CD4-positive, alpha-beta T cell treated with Interleukin-4 for 4 hours (primary cell): ENCODE measurements at places on chromosomes 2 and 18.
A peak's percentile ranks its signal among the peaks of the same experiment; 100 is the strongest.

DNA sequence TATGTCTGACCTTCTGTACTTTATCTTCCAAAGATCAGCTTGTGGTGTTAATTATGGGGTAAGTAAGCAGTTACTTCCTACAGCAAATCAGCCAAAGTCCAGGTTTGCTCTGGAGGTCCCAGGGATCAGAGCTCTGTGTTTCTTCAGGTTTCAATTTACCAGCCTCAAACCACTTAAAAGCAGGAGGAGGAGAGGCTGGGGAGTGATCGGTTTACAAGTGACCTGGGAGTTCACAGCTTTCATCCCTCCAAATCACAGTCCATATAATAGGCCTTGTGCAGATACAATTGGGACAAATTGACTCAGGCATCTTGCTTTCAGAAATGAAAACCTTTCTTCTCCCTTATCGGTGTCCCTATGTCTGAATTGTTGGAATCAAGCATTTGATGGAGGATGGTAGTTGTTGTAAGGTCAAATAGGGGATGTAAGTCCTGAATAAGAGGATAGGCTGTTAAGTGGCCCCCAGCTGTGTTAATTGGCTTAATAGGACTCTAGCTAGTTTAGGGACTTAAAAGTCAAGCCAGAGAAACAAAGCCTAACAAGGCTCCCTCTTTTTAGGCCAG, 188.0 kb upstream of the NT5C1B start:
- no peak for DNase-seq

GRCh38 chr18:75200605-75201280, 8.2 kb downstream of the PTGR3 start:
- no peak for DNase-seq

GRCh38 chr18:73684647-73685046, 463.0 kb downstream of the FBXO15 start:
- no peak for DNase-seq

GRCh38 chr18:74234326-74235171, 57.2 kb downstream of the CYB5A start:
- DNase-seq = no peak

GRCh38 chr2:127081826-127082633, 24.9 kb downstream of the BIN1 start:
- peak; percentile 83 for DNase-seq

DNA sequence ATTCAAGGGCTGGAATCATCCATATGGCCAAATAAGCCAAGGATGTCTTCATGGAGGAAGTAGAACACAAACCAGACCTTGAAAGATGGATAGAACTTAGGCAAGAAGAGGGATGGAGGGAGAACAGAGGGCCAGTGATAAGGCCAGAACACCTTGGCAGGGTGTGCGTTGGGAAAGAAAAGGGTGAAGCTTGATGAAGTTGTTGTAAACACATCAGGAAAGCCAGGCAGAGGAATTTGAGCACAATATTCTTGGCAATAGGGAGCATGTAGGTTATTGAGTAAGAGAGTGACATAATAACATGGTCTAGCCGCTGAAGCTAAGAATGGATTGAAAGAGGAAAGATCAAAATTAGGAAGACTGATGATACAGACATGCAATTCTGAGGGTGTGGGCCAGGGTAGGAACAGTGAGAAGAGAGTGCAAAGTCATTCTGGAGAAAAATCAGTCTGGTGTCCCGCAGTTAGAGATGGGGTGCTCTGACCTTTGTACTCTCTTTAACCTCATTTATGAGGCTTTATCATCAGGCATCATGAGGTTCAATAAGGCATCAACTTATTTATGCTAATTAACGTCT, 41.0 kb downstream of the SLC14A2 start:
- no peak for DNase-seq
